ENCODE measurements at places on chromosomes 6 and 20. TPM values are rescaled to one million over a fixed set of nuclear protein-coding genes. Genes with fewer than 3 reads are reported as not detected.

The ZSCAN23 gene
- 0.88 TPM for total RNA-seq

The SEL1L2 gene
- not detected for total RNA-seq

The ZNF292 gene
- total RNA-seq = 19.3 TPM

The RAD21L1 gene
- 0.66 TPM for total RNA-seq

The PCNA gene
- 231 TPM for total RNA-seq

The GABRR2 gene
- 0.14 TPM for total RNA-seq

The MAS1 gene
- total RNA-seq = not detected

The ADGRF5 gene
- 0.22 TPM for total RNA-seq

The EDN1 gene
- total RNA-seq = 0.88 TPM

The CST4 gene
- not detected for total RNA-seq

The KCTD20 gene
- 74.6 TPM for total RNA-seq

The AVP gene
- total RNA-seq = not detected

The ADISSP gene
- 31.2 TPM for total RNA-seq

The BFSP1 gene
- 3.9 TPM for total RNA-seq

The SLC17A2 gene
- not detected for total RNA-seq

The GNRH2 gene
- total RNA-seq = not detected

The PROKR2 gene
- total RNA-seq = not detected

The GHRH gene
- total RNA-seq = not detected

The HMGCLL1 gene
- not detected for total RNA-seq

The KIF6 gene
- total RNA-seq = not detected

The HLA-E gene
- total RNA-seq = 411 TPM

The SLC18B1 gene
- 3.1 TPM for total RNA-seq

The GPX5 gene
- total RNA-seq = not detected

The CLIC5 gene
- total RNA-seq = not detected

The RPS6KA2 gene
- 18.3 TPM for total RNA-seq

The C6orf163 gene
- total RNA-seq = 2.6 TPM

The MYL9 gene
- total RNA-seq = 127 TPM

The RNASET2 gene
- 28.9 TPM for total RNA-seq

The SALL4 gene
- total RNA-seq = 0.29 TPM

The BMP6 gene
- 4.6 TPM for total RNA-seq

The KCNG1 gene
- 61.6 TPM for total RNA-seq

Data from placental pericyte (primary cell).